ENCODE measurements at places on chromosomes 4 and X. TPM values are rescaled to one million over a fixed set of nuclear protein-coding genes. Genes with fewer than 3 reads are reported as not detected.
A peak's percentile ranks its signal among the peaks of the same experiment; 100 is the strongest.

- no peak overlapping the region for H3K4me3 ChIP-seq
- H3K36me3 ChIP-seq = no peaks in the 10 kb centered on the region
- DNase-seq = no peak
- H3K27ac ChIP-seq = no peak overlapping the region
Observed at GRCh38 chr4:54802336-54802735, 144.6 kb downstream of the KIT start.

GRCh38 chrX:110210417-110211139 lies 107.3 kb downstream of the AMMECR1 start:
- H3K36me3 ChIP-seq = no peaks in the 10 kb centered on the region
- no peaks in the 10 kb centered on the region for H3K4me1 ChIP-seq
- DNase-seq = no peak
- no peaks in the 10 kb centered on the region for H3K27me3 ChIP-seq
- no peak overlapping the region for H3K27ac ChIP-seq

LIAS gene
- 10.3 TPM for total RNA-seq

DNA sequence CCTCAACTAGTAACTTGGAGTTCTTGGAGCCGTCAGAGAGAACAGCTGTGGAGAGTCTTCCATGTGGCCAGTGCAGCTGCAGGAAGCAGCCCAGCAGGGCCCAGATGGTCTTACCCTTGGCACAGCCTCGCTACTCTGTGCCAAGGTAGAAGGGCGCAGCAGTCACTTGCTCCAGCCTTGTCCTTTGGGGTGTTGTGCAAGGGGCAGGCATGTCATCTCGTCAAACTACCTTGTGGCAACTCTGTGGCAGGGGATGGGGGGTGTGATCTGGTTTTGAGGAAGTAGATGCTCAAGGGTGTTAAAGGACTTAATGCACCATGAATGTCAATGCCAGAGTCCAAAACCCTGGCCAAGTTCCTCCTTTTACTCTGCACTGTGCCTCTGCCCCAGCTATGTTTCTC lies 34.2 kb upstream of the TBC1D14 start:
- no peaks in the 10 kb centered on the region for H3K36me3 ChIP-seq
- DNase-seq = no peak
- H3K4me1 ChIP-seq = no peaks in the 10 kb centered on the region
- no peak overlapping the region for H3K4me3 ChIP-seq

TMPRSS11A gene
- total RNA-seq = 0.10 TPM

GRCh38 chrX:105458846-105459245 lies 238.4 kb upstream of the TEX13A start:
- no peak overlapping the region for H3K27ac ChIP-seq
- H3K4me1 ChIP-seq = no peaks in the 10 kb centered on the region
- no peaks in the 10 kb centered on the region for H3K36me3 ChIP-seq
- DNase-seq = no peak

CT47B1 gene
- not detected for total RNA-seq

CRMP1 gene
- 11.6 TPM for total RNA-seq

MORF4L2 gene
- total RNA-seq = 1,160 TPM

GRCh38 chrX:53714580-53715345 lies 28.2 kb upstream of the HUWE1 start:
- no peaks in the 10 kb centered on the region for H3K4me1 ChIP-seq
- no peak overlapping the region for H3K4me3 ChIP-seq
- no peak for DNase-seq
- H3K27ac ChIP-seq = no peak overlapping the region

DNA sequence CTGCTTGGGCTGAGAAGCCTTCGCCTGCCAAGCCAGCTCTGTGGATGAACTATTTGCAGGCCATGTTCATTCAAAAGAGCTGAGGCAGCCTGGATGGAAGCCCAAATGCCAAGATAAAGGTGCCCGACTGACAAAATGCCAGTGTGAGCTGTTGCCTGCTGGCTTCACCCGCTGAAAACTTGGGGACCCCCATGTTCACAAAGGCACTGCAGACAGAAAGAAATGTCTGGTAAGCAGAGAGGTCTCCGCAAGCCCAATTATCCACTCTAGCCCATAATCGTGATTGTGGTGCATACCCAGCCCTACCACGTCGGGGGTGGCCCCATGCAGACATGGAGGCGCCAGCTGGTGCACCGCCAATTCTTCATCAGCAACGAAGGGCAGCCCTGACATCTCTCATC lies 13.0 kb upstream of the SMIM20 start:
- no peaks in the 10 kb centered on the region for H3K4me1 ChIP-seq
- H3K27ac ChIP-seq = no peak overlapping the region
- no peak for DNase-seq
- H3K27me3 ChIP-seq = no peaks in the 10 kb centered on the region
- no peaks in the 10 kb centered on the region for H3K36me3 ChIP-seq
- no peak overlapping the region for H3K4me3 ChIP-seq

DNA sequence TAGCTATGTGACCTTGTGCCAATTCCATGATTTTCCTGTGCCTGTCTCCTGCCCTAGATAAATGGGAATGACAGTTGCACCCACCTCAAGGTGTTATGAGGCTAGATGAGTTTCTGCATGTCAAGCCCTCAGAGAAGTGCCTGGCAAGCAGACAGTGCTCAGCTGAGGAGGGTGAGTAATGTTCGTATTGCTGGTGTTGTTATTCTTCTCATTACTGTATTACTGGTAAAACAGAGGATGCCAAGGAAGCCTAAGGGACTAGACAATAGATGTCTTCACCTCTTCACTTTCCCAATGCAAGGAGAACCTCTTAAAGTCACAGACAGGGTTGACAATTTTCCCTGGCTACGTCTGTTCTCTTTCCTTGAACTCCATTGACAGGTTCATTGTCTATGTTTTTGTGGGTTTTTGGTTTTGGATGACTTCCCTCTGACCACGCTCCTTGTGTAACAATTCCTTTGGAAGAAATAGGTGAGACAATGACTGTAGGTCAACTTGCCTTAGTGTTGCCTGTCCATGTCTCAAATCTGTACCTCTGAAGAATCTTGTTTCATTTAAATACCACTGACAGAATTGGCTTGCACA lies 19.2 kb downstream of the ETDC start:
- no peaks in the 10 kb centered on the region for H3K36me3 ChIP-seq
- no peak overlapping the region for H3K27ac ChIP-seq

PUDP gene
- total RNA-seq = 22.6 TPM

DNA sequence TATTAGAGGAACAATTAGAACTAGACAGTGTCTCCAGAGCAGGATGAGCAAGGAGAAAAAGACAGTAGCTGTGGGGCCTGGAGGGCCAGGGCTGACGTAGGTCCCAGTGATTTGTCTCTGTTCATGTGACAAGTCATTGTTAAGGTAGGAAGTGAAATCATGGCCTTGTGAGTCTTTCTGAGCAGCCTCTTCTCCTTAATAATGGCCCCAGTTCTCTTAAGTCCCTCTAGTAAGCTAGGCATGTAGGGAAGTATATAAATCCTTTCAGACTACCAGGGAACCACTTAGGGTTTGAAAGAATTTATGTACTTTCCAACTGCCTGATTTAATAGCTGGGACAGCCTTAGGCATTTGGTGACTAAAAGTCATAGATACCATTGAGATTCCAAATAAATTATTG lies 133.0 kb downstream of the KLHL8 start:
- H3K4me1 ChIP-seq = no peaks in the 10 kb centered on the region
- no peak for DNase-seq
- no peaks in the 10 kb centered on the region for H3K36me3 ChIP-seq
- no peak overlapping the region for H3K27ac ChIP-seq

CXCL3 gene
- total RNA-seq = 12.9 TPM

- H3K4me1 ChIP-seq = no peaks in the 10 kb centered on the region
- peak overlapping the region; percentile 33 for H3K27ac ChIP-seq
- H3K27me3 ChIP-seq = no peaks in the 10 kb centered on the region
- no peak overlapping the region for H3K4me3 ChIP-seq
- no peaks in the 10 kb centered on the region for H3K36me3 ChIP-seq
Observed at GRCh38 chrX:123835661-123836371, 24.0 kb upstream of the XIAP start.

KANTR gene
- 12.5 TPM for total RNA-seq

DNA sequence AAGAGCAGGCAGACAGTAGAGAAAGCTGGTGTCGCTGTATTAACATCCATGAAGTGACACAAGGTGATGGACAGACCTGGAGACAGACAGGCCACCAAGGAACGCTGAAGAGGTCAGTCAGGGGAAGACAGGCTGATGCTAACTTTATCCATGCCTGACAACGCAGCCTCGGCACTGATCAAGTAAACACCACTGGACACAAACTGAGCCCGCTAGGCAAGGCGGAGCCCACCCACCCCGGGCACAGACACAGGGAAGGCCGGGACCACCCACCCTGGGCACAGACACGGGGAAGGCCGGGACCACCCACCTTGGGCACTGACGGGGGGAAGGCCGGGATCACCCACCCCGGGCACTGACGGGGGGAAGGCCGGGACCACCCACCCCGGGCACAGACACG lies 18.8 kb downstream of the PPP2R3B start:
- no peak overlapping the region for H3K4me3 ChIP-seq
- H3K27me3 ChIP-seq = peaks cover 12% of the 10 kb centered on the region
- no peak overlapping the region for H3K27ac ChIP-seq
- H3K36me3 ChIP-seq = no peaks in the 10 kb centered on the region
- peaks cover under 1% of the 10 kb centered on the region for H3K4me1 ChIP-seq
- DNase-seq = no peak

All from hepatocyte (in vitro differentiated cells).